ENCODE measurements at places on chromosomes 16 and 17.

DNA sequence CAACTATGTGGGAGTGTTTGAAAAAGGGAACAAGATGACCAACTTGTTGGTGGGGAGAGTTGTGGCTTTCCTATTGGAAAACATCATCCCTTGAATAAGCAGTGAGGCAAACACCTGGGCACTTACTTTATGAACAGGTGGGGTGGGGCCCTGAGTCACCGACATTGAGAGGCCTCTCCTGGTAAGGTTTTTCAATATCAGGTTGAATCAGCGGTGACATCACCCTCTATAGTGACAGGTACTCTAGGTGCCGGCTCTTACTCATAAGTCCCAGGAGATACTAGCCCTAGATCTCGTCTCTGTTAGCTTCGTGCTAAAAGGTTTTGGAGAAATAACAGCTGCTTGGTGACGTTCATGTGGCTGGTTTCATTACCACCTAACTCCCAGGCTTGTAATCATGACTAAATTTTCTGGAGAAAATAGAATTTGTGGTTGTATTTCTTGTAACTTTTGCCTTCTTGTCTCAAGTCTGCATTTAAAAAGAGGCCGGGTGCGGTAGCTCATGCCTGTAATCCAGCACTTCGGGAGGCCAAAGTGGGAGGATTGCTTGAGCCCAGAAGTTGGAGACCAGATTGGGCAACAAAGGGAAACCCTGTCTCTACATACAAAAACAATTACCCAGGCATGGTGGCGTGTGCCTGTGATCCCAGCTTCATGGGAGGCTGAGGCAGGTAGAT is 19.3 kb downstream of the CDH1 start:
- no peak for DNase-seq

DNA sequence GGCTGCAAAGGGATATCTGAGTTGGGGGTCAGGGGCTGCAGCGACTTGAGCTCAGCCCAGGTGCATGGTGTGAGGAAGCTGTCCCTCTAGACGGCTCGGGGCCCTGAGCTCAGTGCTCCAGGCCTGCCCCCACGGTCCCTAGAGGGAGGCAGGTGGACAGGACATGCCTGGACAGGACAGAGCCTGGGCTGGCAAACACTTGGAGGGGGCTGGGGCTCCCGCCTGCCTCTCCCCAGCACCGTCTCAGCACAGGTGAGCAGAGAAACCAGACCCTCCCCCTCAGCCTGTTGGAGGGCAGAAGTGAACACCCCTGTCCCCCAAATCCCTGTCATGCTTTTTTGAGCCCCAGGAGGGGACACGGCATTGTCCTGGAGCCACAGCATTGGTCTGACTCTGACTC is 11.4 kb upstream of the SLC38A10 start:
- peak; percentile 13 for DNase-seq

DNA sequence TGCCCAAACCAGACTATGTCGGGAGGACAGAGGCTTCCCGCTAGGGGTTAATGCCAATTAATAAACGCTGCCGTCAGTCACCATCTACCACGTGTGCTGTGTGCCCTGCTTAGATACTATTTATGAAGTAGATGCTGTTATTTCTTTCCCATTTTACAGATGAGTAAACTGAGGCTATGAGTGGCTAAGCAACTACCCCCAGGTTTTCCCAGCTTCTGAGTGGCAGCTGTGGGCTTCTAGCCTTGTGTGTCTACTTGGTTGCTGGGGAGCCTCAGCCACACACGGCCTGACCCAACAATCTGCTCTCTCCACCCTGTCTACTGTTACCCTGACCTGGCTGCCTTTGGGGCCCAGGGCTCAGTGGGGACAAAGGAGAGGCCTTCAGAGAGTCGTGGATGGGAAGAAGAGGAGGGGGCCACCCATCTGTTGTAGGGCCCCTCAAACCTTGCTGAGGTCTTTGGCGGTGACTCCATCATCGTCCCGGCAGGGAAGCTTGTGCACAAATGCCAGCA is 7.1 kb downstream of the GIT1 start:
- DNase-seq = no peak

DNA sequence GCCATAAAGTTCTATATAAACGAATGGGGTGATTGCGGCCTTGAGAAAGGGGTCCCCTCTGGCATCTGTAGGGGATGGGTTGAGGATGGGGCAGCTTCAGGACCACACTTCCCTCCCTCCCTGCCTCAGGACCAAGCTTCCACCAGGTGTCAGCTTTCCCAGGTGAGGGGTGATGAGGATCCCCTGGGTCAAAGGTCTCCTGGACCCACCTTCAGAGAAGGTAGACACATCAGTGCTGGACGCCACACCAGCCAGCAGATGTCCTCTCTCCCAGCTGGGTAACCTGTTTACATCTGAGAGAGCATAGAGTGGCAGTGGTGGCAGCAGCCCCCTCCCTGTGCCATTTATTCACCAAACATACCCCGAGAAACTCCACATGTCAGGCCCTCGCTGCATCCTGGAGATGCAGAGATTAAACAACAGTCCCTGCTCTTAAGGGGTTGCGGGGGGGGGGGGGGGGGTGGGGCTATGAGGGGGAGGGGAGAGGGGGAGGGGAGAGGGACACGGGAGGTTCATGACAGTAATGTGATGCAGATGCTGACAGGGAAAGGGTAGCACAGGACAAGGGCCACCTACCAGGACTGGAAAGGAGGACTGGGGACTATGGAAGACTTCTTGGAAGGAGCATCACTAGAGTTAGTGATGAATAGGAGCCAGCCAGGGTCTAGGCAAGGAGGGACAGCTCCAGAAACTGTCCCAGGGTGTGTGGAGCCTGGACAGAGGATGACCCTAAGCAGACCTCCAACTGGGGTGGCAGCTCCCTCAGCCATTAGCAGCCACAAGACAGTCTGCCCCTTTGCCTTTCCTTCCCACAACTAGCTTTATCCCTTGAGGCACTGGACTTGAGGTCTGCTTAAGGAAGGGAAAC is 5.0 kb downstream of the PROCA1 start:
- no peak for DNase-seq

DNA sequence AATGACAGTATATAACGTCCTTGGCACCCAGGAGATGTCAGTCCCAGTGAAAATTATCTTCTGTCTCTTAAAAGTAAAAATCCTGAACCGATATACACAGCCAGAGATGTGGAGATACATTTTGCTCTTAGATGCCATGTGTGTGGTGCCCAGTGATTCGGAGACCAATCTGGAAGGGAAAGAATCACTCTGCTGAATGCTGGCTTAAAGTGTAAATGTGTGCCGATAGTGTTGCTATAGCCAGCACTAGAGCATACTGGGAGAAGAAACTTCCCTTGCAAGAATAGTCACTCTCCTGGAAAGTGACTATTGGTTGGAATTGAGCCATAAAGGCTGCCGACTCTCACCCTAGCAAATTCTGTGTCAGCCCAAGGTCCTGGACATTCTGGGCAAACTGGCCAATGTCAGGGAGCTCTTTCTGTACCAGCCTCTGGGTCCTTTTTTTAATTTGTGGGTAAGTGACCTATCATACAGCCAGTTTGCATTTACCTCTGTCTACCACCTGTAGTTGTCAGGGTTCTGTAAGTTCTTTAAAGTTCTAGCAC is 44.2 kb upstream of the HNF1B start:
- DNase-seq = no peak

DNA sequence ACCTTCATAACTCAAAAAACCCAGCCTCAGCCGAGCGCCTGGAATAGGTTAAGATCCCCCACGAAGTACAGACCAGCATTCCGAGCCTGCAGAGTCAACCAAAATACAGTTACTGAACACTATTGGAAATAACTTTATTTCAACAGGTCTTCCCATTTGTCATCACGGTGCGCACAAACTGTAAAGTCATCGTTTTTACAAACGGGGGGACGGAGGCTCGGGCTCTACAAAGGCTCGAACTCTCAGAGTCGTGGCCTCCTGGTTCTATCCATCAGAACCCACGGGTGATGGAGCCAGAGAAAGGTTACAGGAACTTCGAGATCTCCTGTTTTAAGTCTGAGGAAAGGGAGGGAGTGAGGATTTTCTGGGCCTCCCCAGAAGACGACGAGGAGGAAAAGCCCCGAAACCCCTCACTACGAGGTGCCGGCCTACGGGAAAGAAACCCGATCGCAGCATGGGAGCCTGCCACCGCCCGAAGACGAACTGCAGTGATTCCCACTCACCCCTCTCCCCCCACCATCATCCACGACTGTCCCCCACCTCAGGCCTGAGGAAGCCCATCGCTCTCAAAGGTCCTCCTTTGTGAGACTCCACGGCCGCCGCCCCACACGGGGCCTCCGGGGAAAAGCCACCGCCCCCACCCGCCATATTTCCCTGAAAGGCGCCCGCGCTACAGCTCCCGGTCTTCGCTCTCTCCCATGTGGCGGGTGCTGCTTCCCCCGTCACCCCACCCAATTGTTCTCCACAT is 917 bp downstream of the YWHAE start:
- DNase-seq = no peak

- no peak for DNase-seq
Observed at GRCh38 chr17:21370430-21370829, 5.7 kb upstream of the KCNJ12 start.

- no peak for DNase-seq
Observed at GRCh38 chr17:40857535-40857934, 9.5 kb downstream of the KRT12 start.

GRCh38 chr17:71978435-71978834 is 142.4 kb upstream of the SOX9 start:
- no peak for DNase-seq

DNA sequence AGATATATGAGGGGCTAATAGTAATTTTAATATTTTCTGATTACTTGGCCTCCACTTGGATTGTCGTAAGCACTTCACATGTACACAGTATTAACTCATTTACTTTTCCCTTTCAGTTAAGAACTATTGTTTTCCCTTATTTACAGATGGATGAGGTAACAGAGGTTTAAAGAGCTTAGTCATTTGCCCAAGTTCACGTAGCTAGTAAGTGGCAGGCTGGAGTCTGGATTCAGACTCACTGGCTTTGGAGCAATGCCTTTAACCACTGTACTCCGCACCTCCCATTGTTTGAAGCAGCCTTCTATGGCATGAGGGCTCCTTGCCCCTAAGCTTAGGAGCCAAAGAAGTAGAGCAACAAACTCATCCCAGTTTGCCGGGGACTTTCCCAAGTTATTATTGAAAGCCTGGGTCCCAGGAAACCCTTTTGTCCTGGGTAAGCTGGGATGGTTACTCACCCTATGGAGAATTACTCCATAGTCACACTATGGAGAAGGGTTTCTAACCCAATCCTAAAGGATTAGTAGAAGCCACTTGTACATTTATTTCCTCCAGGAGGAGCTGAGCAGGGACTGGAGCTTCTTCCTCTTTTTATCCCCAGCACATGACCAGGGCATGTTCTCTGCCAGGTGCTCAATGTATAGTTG is 12.3 kb downstream of the FOXL1 start:
- DNase-seq = no peak

- DNase-seq = no peak
Observed at GRCh38 chr16:12391956-12392355, 411.7 kb downstream of the CPPED1 start.

DNA sequence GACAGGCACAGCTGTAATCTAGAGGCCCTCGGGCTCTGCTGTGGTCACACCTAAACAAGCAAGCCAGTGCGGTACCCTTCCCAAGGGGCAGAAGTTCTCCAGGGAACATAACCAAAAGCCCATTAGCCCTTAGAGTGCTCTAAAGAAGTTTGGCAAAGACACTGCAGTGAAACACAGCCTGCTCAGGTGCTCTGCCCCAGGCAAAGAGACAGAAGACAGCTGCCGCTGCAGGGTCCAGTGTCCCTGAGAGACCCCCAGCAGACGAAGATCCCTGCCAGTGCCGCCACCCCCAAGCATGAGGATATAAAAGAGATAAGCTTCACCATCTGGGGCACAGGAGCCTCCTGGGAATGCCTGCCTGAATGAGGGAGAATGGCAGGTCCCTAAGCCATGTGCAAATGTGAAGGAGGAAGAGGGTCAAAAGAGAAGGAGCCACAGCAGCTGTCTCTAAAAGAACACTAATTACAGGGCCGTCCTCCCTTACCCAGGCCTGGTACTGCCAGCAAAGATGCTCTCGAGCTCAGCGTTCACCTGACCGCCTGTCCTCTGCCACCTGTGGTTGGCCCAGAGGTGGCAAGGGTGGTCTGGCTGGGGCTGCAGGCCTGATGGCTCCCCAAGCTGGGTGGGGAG is 29.7 kb downstream of the CUEDC1 start:
- no peak for DNase-seq

DNA sequence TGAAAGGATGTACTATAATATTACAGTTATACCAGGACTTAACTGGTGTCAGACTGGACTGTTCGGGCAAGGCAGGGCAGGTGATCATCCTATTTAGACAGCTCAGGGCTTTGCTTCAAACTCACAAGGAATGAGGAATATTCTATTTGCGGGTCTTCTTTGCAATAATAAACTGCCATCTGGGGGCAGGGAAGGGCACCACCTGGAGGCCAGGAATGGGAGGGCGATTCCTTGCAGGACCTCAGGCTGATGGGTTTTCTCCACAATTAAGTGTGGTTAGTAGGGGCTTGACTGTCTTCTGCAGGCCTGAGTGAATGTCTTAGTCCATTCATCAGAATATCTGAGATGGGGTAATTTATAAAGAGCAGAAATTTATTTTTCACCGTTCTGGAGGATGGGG is 424.1 kb downstream of the CA10 start:
- no peak for DNase-seq

GRCh38 chr17:82603981-82604448 is 44.2 kb downstream of the WDR45B start:
- no peak for DNase-seq

GRCh38 chr16:11799509-11800381 is 2.7 kb upstream of the ZC3H7A start:
- DNase-seq = no peak

- DNase-seq = no peak
Observed at GRCh38 chr17:57377094-57377493, 120.8 kb downstream of the MSI2 start.

- DNase-seq = no peak
Observed at GRCh38 chr16:71373073-71373472, 14.6 kb downstream of the CALB2 start.

DNA sequence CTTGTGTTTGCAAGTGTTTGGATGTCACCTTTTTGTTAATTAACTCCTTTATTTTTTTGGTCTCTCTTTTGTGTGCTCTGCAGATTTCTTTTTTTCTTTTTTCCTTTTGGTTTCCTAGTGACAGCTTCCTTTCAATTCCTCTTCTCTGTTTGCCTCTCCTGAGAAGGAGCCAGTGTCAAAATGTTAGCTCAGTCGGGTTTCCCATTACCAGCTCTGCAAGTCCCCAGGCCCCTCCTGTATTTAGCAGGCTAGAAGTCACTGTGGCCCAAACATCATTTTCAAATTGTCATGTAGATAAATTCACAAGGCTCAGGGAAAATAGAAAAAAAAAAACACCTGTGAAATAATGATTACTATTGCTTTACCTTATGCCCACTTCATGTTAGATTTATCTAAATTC is 1621.6 kb downstream of the CDH8 start:
- no peak for DNase-seq

DNA sequence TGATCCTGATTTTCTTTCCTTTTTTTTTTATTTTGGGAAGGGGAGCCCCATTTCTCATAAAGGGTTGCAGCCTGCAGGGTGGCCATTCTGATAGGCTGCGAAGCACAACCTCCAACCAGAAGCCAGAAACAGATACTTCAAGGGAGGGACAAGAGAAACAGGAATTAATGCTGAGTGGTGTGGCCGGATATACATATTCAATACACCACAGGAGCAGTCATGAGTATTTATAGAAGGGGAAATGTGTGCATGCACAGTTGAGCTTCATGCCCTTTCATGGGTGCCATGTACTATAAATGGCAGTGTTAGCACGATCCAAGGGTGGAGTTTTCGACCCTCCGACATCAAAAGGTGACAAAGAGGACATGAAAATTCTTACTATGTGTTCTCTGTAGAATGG is 320.8 kb downstream of the CBLN1 start:
- no peak for DNase-seq

Measured in NCI-H1105 (cell line).